ENCODE measurements at places on chromosomes 3 and 15. TPM values are rescaled to one million over a fixed set of nuclear protein-coding genes. Genes with fewer than 3 reads are reported as not detected.

ITGA11 gene
- total RNA-seq, result 22.8 TPM

POPDC2 gene
- 13.9 TPM for total RNA-seq

GRCh38 chr15:45660231-45660979 lies 25.6 kb downstream of the SQOR start:
- DNase-seq, result peak; percentile 66

ADGRG7 gene
- total RNA-seq, result 0.78 TPM

DNA sequence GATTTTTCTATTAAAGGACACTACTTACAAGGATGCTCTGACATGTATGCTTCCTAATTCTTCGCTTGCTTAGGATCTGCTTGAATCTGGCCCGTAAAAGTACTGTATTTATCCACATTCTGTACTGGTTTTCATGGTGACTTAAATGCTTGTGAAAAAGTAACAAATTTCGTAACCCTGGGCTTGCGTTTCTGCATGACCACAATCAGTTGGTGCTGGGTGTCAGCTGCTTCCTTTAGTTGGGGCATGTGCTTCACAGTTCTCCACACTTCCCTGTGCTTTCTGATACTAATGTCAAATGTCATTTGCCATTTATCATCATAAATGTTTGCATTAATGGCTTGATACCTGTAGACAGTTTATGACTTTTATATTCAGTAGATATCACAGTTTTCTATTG lies 218.4 kb upstream of the MLF1 start:
- no peak for DNase-seq

GRCh38 chr15:43977072-43977884 lies 150.5 kb downstream of the WDR76 start:
- DNase-seq, result no peak

DNA sequence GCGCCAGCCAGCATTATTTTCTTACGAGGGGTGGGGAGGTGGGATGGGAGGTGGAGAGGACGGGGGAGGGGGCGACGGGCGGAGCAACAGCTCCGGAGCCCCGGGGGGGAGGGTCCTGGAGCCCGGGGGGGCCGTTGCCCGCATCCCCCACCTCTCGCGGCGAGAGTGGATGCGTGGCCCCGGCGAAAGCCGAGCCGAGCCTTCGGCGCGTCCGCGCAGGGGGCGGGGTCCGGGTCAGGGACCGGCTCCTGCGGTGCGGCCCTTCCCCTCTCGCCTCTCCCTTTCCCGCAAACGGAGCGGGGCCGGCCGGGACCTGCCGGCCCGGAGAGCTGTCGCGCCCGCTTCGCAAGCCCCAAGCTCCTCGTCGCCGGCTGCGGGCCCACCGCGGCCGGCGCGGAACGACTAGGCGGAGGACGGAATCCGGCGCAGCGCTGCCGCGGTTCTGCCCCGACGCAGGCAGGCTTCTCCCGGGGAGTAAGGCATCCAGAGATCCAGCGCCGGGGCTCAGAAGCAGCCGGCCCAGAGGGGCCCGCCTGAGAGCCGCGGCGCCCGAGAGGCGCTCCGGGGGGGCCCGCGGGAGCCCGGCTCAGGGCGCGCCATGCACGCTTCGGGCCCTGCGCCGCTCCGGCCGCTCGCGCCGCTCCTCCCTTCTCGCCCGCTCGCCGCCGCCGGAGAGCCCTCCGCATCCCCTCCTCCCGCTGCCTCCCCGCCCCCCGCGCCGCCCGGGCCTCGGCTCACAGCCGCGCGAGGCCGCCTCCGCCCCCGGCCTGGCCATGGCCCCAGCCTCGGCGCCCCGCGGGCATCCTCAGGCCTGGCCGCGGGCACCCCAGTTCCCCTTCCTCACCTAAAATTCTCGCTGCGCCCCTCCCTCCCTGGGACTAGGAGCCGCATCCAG lies 459 bp upstream of the ADCY5 start:
- no peak for DNase-seq

TSC22D2 gene
- 57.9 TPM for total RNA-seq

Data from ureter (tissue), 1 donor.